Activated naive CD8-positive, alpha-beta T cell treated with anti-CD3 and anti-CD28 coated beads, Interleukin-2, amount 10 ng/mL, durations not matched to agents 7 days and 5 days (primary cell): ENCODE measurements at places on chromosomes 12 and 14.

GRCh38 chr12:61993734-61994345 lies 266.4 kb upstream of the USP15 start:
- DNase-seq = no peak

DNA sequence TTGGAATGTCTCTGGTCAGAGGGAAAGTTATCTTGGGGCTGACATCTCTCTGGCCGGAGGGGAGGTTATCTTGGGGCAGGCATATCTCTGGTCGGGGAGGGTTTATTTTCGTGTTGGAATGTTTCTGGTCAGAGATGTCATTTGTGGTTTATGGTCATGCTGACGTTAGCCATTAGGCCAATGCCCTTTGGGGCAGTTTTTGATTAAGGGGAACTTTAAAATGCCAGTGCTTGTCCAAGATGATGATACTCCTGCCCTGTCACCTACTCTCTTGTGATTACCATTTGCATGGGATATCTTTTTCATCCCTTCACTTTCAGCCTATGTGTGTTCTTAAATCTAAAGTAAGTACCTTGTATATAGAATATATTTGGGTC lies 29.0 kb upstream of the A2M start:
- DNase-seq = no peak

DNA sequence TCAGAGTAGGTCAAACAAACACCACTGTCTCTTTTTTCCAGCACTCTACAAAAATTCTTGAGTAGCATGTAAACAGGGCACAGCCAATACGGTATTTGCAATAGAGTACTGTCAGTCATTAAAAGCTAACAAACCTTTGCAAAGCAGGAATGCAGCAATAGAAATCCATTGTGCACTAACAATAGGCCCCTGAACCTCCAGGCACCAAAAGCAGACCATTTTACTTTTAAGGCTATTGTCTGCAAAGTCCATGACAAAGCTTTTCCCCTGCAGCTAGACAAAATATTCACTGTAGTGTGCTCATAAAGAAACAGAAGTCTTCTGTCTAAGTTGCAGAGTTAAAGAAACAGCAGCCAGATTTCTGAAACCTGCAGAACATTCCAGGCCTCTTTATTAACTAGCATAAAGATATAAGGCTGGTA lies 191.9 kb downstream of the SOX5 start:
- DNase-seq = no peak

GRCh38 chr12:129776977-129777667 lies 126.7 kb downstream of the TMEM132D start:
- DNase-seq = no peak

GRCh38 chr14:78530078-78530477 lies 359.9 kb downstream of the NRXN3 start:
- no peak for DNase-seq

DNA sequence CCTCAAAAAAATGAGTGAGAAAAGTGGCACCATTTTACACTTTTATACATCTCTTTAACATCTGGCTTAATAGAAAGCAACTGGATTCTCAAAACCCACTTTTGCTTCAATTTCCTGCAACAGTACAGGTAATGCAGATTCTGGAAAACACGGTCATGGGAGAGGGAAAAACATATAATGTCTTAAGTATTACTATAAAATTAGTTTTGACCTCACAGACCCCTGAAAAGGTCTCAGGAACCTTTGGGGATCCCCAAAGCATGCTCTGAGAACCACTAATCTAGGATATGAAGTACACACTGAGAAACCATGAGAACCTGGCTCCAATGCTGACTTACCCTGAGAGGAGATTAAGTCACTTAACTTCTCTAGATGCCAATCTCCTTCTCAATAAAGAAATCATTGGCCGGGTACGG lies 64.7 kb downstream of the PPP2R5E start:
- no peak for DNase-seq

DNA sequence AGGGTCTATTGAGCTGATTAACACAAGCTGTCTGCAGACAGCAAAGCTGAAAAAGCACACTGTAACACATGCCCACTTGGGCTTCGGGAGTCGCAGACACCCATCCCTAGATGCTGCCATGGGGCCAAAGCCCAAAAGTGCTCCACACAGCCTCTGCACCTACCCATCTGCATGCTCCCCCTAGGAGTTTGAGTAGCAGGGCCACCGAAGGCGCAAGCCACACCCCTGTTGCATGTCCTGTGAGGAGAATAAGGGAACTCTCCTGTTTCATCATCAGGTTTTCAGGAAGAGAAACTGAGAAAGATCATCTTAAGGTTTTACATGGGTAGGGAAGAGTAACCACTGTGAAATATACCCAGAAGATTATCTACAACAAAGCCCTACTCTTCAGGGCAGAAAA lies 5.6 kb upstream of the ST8SIA1 start:
- no peak for DNase-seq

DNA sequence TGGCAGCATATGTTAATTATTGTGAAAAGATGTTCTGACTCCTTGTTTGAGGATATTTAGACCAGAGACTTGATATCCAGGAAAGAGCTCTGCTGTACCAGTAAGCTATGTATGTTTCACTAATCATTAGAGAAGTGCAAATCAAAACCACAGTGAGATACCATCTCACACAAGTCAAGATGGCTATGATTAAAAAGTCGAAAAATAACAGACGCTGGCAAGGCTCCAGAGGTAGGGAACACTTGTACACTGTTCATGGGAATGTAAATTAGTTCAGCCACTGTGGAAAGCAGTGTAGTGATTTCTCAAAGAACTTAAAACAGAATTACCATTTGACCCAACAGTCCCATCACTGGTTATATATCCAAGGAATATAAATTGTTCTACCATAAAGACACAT lies 171.6 kb downstream of the DPY19L2 start:
- DNase-seq = no peak

- DNase-seq = no peak
These were observed 125.6 kb downstream of the RGS6 start for GRCh38 chr14:72057701-72058285.

GRCh38 chr14:61218767-61219166 lies 62.4 kb downstream of the TMEM30B start:
- DNase-seq = no peak

DNA sequence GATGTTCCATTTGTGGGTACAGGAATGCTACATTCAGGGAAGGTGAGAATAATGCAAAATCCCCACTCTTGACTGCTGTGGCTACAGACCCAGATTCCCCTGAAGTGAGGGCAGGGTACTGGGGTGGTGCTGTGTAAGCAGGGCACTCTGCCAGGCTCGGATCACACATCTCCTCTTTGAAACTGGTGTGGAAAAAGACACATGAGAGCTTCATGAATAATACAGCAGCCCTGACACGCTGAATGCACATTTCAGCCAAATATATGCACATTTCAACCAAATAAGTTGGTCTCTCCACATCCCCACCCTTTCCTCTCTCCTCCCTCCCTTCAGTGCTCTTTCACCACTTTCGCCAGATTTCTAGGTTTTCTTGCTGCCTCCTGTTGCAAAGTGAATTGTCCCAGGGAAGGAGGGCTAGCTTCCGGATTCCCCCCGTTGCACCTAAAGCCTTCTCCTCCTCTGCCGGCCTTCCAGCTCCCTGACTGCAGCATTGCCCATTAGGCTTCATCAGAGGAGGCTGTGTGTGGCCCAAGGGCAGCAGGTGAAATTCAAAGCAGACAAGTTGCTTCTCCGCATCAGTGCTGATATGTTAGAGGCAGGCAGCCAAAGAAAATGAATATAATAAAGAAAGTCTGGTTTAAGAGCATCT lies 118.2 kb upstream of the TMCC3 start:
- DNase-seq = no peak

DNA sequence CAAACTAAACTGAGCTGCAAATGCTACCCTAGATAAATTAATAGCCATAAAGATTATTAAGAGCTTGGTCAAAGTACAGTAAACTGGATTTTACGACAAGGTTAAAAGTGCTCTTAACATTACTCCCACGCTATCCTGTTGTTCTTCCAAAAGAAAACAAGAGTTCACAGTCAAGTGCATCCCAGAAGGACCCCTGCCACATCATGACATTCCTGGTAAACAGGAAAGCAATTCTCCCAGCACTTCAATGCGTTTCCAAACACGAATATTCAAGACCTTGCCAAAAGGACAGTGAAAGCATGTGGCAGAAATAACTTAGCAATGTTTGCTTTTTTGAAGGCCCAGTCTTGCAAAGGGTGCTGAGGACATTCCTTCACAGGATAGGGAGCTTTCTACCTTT lies 11.2 kb downstream of the SPRING1 start:
- DNase-seq = no peak

DNA sequence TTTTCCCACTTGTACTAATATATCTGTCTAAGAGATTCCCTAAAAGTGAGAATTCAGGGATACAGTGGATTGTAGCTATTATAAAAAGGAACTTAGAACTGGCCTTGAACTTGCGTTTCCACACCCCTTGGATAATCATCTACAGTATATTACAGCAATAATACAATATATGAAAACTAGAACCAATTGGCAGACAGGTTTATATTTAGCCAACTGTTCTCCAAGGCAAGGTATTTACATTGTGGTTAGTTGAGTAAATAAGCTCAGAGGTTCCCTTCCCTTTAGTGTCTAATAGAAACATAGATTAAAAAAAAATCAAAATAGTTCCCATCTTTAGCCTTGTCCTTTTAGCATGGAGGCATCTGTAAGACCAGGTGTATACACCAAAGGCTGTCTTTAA lies 42.1 kb downstream of the LIMA1 start:
- no peak for DNase-seq

- no peak for DNase-seq
These were observed 992.9 kb downstream of the GALC start for GRCh38 chr14:87000081-87000480.

- DNase-seq = no peak
These were observed 69.3 kb downstream of the PPFIBP1 start for GRCh38 chr12:27593266-27593665.

DNA sequence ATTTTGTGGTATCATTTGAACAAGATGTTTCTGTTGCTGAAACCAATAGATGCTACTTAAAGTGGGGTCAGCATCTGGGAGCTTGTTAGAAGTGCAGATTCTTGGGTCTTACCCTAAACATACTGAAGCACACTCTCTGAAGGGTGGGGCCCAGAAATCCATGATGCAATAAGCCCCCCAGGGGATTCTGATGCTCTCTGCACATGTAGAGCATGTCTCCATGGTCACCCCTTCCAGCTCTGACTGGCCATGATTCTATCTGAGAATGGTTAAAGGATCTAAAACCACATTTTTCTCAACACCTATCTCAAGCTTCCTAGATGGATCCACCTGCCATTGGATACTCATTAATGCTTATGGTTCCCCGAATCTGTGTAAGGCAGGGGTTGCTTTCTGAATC lies 20.4 kb downstream of the JDP2 start:
- no peak for DNase-seq

DNA sequence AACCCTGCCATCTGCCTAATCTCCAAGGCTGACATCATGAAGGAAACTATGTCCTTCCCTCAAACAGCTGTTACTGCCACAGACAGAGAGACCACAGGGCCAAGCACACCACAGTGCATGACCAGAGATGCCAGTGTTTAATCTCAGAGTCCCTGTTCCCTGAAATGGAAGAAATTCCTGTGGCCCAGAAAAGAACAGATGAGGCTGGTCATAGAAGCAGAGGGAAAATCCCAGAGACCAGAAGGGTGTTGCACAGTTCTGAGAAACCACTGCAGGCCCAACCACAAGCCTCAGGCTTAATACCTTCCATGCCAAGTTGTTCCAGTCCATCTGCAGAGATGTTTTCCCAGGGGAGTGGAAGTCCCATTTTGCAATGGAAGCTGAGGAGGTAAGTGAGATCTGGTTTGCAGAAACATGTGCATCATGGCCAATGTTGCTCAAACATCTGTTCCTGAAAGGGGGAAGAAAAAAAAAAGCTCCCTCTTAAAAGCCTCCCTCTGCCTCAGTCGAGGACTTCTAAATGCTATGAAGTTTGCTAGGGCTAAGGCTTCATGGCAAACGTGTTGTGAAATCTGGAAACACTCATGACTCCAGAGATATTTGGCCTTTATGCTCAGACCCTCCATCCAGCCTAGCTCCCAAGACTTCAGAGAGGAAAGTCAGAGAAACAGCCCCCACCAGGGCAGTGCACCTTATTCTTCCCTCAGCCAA lies 98.6 kb downstream of the SCARB1 start:
- no peak for DNase-seq

DNA sequence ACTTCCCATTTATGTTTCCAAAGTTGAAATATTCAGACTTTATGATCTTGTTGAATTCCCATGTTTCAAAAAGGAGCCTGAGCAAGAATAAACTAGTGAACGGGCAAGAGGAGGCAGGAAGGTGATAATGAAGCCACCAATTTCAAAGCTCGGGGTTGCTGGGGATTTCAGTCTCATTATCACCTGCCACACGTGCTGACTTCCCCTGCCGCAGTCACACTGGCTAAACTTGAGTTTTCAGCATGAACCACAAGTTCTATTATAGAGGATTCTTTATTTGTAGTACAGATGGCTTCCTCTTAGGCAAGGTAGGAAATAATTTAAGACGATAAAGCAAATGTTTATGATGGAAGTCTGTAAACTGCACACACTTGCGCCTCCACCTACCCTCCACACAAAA lies 18.1 kb upstream of the DIABLO start:
- DNase-seq = no peak

DNA sequence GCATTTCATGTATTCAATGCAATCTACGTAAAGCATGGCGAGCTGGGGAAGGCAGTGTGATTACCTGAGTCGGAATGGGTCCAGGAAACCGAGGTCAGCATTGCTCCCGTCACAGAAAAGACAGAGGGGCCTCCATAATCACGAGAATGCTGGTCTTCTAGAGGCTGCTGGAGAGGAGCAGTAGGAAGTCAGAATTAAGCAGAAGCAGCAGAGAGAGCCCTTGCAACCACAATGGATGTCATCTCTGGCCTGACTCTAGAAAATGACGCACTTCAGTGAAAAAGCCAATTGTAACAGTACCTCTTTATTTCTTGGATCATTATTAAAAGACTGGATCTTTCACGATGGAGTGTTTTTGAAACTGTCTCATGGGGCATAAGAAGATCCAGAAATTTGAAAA lies 69.5 kb upstream of the FOXN3 start:
- no peak for DNase-seq

DNA sequence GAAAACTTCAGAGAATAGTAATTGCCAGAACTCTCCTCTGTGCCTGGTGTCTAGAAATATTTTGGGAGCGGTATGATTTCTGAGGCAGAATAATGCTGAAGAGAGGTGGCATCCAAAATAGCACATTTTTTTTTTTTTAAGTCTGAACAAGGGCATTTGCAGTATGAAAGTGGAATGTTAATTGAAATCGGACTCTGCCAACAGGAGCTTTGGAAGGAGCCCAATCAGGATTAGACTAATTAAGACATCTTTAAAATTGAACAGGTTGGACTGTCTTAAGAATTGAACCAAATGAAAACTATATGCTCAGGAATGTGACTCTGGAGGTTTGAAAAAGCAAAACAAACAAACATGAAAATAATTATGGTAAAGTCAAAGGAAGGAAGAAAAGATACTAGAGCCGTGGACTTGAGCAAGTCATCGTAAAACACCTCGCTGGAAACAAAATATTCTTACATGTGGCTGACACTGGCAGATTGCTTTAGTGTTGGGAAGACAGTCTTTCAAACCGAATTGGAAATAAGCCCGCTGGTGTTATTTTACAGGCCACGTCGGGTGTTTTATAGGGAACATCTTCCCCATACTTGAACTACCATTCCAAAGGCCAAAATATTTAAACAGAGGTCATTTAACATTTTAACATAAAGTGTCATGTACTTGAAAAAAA lies 436.3 kb downstream of the VRK1 start:
- DNase-seq = no peak

- DNase-seq = no peak
These were observed 7.9 kb downstream of the GALNT9 start for GRCh38 chr12:132321321-132322118.
